ENCODE measurements at places on chromosomes 4 and X.
A peak's percentile ranks its signal among the peaks of the same experiment; 100 is the strongest.

DNA sequence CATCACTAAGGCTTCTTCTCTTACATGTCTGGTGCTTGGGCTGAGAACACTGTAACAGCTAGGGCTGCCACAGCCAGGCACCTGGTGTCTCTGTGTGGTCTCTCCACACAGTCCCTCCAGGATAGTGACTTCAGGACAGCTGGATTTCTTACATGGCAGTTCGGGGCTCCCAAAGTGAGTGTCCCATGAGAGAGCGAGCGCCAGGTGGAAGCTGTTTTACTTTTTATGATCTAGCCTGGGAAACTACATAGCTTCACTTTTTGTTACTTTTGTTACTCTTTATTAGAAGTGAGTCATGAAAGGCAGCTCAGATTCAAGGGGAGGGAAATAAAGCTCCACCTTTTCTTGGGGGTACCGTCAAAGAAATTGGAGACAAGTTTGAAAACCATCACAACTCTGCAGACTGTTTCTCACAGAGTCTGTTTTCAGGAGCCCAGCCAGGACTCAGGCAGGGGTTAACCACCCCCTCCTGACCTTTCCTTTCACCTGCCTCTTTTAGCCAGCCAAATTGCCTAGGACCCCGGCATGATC lies 373.0 kb downstream of the MID1IP1 start:
- H3K27ac ChIP-seq, result peak overlapping the region; percentile 84
- H3K4me1 ChIP-seq, result peaks cover 3% of the 10 kb centered on the region
- peak overlapping the region; percentile 66 for H3K4me3 ChIP-seq
- H3K36me3 ChIP-seq, result no peaks in the 10 kb centered on the region

DNA sequence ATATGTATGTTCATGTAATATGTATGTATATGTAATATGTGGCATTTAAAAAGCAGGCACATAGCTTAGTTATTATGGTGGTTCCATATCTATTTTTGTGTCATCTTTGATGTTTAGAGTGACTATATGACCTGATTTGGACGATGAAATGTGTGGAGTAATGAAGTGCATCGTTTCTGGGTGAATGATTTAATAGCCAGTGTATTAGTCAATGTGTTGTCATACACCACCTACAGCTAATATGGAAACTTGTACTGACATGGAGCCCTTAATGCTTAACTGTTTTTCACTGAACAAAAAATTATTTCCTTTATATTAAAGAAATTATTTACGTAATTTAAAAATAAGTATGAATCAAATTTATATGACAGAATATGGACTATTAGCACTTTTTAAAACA lies 292.3 kb upstream of the FSTL5 start:
- no peak overlapping the region for H3K4me3 ChIP-seq
- H3K36me3 ChIP-seq, result no peaks in the 10 kb centered on the region
- no peaks in the 10 kb centered on the region for H3K4me1 ChIP-seq
- no peak for DNase-seq
- no peak overlapping the region for H3K27ac ChIP-seq

DNA sequence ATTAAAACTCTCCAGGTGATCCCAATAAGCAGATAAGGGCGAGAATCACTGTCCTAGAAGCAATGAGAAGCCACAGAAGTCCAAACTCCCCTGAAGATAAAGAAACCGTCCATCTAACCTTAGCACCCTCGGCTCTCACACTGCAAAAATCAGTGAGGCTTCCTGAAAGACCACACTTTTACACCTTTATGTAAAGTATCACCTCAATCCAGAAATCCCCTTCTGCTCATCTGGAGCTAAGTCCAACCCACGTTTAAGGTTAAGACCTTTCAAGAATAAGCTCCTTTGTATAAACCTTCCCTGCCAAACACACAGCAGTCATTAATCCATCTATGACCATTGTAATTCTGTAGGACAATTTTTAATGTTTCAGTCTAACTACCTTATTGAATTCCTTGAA lies 41.7 kb downstream of the LIN54 start:
- no peak overlapping the region for H3K27ac ChIP-seq
- no peak for DNase-seq
- no peaks in the 10 kb centered on the region for H3K27me3 ChIP-seq
- H3K4me3 ChIP-seq, result no peak overlapping the region
- peaks cover 79% of the 10 kb centered on the region for H3K36me3 ChIP-seq
- H3K4me1 ChIP-seq, result peaks cover 1% of the 10 kb centered on the region

DNA sequence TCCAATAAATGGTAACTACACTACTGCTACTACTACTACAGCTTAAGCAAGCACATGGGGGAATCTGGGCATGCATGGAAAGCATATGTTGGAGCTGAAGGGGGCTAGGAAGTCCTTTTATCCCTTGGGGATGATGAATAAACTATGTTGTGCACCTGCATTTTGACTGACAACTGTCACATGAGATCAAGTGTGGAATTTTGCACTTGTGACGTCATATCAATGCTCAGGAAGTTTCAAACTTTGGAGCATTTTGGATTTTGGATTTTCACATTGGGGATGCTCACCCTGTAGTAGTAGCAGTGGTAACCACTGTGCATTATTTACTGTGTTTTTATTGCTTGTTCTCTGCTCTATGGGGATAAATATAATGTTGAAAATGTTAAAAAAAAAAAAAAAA lies 100.5 kb upstream of the SMAD1 start:
- no peaks in the 10 kb centered on the region for H3K36me3 ChIP-seq
- DNase-seq, result no peak
- H3K27ac ChIP-seq, result no peak overlapping the region
- no peak overlapping the region for H3K4me3 ChIP-seq

DNA sequence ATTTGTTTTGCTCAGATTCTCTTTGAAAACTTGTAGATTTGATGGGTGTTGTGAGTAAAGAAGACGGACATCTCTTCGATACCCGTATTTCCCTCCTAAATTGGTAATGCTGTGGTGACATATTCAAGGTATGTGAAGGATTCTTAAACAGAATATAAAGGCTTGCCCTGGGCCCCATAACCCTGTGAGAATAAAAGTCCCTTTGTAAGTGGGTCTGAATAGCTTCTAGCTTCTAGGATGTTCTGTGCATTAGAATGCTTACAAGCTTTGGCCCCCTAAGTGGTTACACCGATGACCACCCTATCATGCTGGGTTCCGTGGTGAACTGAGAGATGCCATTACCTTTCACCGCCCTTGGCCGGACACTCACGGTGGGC lies 574 bp upstream of the MOB1B start:
- H3K4me3 ChIP-seq, result peak overlapping the region; percentile 97
- H3K36me3 ChIP-seq, result no peaks in the 10 kb centered on the region
- H3K4me1 ChIP-seq, result peaks cover 16% of the 10 kb centered on the region
- no peaks in the 10 kb centered on the region for H3K27me3 ChIP-seq
- no peak for DNase-seq
